ENCODE measurements at places on chromosomes 5 and 9. TPM values are rescaled to one million over a fixed set of nuclear protein-coding genes. Genes with fewer than 3 reads are reported as not detected.

DNA sequence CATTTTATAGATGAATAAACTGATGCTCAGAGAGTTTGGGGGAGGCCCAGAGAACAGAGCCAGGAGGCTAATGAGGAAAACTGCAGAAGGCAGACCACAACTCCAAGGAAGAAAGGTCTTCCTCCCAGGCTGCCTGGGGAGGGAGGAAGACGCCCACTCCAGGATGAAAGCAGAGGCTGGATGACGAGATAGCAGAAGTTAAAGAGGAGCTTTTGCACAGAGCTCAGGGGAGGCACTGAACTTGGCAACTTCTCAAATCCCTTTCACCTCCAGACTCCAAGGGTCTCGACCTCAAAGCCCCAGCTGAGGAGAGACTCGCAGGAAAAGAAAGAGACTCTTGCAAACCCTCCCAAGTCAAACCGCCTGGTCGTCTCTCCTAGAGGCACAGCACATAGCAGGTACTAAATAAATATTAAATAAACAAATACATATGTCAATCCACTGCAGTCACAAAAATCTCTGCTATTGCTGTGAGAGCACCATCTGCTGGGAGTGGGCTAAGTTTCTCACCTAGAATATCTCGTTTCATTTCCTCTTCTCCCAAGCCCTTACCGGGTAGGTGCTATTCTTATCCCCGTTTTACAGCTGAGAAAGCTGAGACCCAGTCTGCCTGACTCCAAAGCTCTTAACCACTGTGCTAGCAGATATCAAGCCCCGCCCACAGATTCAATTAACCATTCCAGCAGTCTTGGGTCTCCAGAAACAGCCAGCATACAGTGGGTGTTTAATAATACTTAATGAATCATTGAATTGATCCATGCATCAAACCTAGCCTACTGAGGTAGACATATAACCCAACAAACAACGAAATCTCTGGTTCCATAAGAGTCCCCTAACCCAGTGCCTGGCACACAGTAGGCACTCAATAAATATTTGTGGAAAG is 97.8 kb upstream of the HAND1 start:
- no peak for DNase-seq

DNA sequence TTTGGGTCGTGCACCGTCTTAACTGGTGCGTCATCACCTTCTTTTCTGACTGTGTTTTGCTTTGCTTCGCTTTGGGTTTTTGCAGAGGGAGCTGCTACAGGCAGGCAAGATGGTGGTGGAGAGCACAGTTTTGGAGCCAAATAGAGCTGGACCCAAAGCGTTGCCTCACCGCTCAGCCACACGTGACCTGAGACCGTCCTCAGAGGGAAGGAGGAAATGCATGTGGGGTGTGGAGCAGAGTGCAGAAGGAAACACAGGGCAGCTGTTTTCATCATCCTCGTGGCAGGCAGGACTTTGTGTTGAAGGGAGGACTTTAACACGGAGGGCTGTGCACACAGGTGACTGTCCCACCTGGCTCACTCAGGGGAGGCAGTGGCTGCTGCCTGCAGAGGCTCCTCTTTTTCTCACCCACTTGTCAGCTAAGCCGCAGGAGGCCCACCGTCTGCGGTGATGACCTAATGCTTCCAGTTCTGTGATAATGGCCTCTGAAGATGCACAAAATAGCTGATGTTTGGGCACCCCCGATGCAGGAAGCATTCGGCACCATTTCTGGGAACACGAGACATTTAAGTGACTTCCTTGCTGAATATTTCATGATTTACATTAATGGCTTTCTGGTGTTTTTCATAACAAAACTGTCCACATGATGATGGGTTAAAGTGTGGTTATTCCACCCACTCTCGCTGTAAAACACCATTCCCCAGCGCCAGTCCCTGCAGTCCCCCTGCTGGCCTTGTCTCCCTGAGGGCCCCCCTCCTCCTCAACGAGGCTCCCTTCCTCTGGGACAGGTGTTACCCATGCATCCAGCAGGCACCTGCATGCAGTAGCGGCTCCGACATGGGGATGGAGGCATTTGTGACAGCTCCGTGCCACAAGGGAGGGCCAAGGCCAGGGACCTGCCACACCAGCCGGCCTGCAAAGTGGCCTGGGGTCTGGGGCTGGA is 12.4 kb upstream of the UBAC1 start:
- no peak for DNase-seq

- no peak for DNase-seq
Observed at GRCh38 chr9:76642701-76643209, 121.5 kb upstream of the PCA3 start.

DNA sequence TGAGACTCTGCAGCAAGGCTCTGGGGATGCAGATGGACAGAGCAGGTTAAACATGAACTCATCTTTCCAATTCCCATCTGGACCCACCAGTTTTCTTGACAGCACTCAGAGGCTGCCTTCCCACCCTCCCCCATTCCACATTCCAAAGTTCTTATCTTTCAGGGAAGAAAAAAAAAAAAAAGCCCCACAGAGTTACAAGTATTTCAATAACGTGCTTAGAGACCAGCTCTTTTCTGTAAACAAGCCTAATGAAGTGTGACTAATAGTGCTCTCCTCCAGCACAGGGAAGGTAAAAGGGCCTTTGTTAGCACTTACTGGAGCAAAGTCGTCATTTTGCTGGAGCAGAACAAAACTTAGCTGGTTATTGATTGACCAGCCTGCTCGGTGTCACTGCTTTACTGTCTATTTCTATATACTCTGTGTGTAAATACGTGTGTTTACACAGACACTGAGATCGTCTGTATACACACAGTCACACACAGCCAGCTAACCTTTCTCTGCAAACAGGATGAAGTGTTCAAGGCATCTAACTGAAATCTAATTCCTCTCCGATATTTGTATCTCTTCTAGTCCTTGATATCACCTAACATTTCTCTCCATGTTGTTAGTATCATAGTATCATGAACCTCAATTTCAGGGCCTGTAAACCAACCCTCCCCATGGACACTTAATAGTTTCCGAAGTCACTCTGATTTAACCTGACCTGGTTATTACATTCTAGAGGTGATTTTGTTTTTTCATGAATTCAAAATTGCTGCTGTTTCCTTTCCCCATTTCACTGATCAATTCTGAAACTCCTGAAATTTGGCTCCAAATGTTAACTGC is 84.9 kb downstream of the ZNF608 start:
- DNase-seq: no peak

DNA sequence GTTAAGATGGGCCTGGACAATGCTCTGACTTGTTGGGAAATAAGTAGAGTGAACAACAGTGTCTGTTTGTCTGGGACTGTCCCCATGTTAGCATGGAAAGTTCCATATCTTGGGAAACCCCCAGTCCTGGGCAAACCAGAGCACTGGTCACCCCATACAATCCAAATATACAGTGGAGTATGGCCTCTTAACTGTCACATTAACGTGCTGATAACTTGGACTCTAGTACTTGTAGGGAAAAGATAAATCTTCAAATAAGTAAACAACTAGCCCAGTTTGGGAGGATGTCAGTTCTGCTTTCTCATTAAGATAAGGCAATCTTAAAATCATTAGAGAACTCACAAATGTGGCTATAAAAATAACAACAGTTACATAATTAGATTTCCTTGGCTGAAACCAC is 47.6 kb upstream of the JAK2 start:
- no peak for DNase-seq

- DNase-seq: no peak
Observed at GRCh38 chr5:54186108-54186507, 124.3 kb downstream of the ARL15 start.

DNA sequence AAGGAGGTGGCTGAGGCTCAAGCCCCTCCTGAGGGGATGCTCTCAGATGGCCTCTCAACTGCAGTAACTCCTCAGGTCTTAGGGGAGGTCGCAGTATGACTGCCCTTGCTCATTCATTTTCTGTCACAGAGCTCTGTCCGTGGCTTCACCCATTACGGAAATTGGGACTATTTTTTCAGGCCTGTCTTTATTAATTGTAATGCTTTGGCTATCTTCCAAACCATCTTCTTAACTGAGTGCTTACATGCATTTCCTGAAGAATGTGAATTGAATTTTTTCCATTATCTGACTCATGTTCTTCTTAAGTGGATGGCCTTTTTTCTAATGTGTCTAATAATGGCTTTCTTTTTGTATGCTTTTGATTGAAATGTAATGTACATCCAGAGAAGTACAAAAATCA is 36.4 kb upstream of the SV2C start:
- DNase-seq: no peak

DNA sequence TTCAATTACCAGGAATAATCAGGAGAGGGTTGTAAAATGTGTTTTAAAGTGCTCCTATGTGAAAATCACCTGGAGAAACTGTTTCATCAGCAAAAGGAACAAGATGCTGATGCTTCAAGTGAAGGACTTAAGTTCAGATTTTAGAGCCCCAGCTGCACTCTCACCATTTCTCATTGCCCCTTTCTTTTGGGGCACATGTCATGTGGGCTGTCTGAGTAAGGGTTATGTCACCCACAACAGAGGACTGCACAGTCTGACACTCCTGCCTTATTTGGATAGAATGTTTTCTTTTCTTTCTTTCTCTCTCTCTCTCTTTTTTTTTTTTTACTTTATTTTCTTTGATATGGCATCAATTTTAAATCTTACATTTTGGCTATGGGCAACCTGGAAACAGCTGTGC is 204.1 kb upstream of the EFNA5 start:
- DNase-seq: no peak

GRCh38 chr9:131214286-131214856 is 61.9 kb downstream of the FAM78A start:
- DNase-seq: no peak

GRCh38 chr9:136995362-136995761 is 1.0 kb downstream of the CLIC3 start:
- no peak for DNase-seq

DNA sequence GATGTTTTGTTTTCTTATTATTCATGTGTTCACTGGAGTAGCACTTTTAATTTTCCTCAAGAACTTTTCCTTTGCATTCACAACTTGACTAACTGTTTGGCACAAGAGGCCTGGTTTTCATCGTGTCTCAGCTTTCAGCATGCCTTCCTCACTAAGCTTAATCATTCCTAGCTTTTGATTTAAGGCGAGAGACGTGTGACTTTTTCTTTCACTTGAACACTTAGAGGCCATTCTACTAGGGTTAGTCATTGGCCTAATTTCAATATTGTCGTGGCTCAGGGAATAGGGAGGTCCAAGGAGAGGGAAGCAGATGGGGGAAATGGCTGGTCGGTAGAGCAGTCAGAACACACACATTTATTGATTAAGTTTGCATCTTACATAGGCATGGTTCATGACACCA is 94.0 kb downstream of the ZNF462 start:
- DNase-seq: no peak

DNA sequence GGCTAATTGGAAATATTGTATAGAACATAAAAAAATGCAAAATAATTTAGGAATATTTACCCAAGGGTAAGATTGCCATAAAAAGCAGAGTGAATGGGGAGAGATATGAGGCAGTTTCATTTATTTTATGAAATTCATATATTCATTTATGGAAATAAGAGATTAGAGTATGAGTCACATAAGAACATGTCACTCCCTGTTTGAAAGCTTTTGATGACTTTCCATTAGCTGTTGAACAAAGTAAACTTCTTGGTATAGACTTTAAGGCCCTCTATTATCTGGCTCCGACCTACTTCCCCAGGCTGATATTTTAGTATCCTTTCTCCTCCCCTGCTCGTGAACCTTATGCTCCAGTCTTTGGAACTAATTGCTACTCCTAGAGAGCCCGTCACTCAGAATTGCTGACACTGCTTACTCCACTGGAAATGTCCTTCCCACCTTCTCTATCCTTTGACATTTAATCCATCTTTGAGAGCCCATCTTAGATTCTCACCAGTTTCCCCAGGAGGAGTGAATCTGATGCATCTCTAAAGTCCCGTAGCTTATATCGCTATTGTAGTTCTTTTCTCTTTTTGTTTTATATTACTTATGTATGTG is 8.9 kb upstream of the ACTBL2 start:
- DNase-seq: no peak

DNA sequence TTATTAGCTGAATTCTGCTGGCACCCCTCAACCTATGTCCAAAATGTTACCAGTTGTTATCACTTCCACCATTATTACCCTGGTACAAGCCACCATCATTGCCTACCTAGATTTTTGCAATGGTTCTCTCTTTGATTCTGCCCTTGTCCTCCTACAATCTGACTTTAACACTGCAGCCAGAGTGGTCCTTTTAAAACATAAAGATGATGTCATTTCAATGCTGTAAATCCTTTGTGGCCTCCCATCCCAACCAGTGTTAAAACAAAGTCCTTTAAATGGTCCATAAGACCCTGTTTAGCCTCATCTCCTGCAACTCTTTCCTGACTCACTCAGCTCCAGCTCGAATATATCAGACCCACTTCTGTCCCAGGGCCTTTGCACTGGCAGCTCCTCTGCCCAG is 54.9 kb upstream of the FSTL4 start:
- no peak for DNase-seq

Gene RNF224
- not detected for total RNA-seq

- no peak for DNase-seq
Observed at GRCh38 chr5:171673328-171673727, 112.3 kb upstream of the SMIM23 start.

Gene TRPM3
- not detected for total RNA-seq

Gene NOP16
- total RNA-seq: 17.9 TPM

GRCh38 chr5:107072440-107072839 is 598.3 kb downstream of the EFNA5 start:
- no peak for DNase-seq

- peak; percentile 47 for DNase-seq
Observed at GRCh38 chr5:149990518-149991376, 9.7 kb downstream of the TIGD6 start.

Gene NMUR2
- not detected for total RNA-seq

Gene ENTPD8
- not detected for total RNA-seq

- DNase-seq: no peak
Observed at GRCh38 chr5:150573867-150574817, 66.2 kb downstream of the NDST1 start.

Gene ABO
- total RNA-seq: 3.8 TPM

Gene PCDHA9
- total RNA-seq: not detected

DNA sequence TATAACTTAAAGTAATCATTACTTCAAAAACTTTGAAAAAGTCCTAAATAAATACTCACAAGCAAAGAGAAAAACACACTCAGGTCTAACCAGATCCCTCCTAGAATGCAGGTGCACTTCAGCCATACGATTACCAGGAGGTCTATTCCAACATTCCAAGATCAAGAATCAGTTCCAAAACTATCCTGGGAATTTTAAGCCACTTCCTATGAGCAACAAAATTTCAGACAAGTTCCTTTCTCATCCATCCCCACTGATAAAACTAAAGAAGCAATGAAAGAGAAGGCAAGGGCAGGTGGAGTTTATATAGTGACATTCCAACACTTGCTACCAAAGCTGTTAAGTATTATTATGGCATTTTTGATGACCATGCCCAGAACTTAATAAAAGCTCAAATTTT is 29.6 kb downstream of the MLLT3 start:
- DNase-seq: no peak

All from T-helper 17 cell (primary cell).